ENCODE measurements at places on chromosomes 11 and 22.

- no peak for DNase-seq
Observed at GRCh38 chr11:82703796-82704195, 29.9 kb downstream of the FAM181B start.

- no peak for DNase-seq
Observed at GRCh38 chr11:2777871-2778629, 78.3 kb upstream of the KCNQ1OT1 start.

DNA sequence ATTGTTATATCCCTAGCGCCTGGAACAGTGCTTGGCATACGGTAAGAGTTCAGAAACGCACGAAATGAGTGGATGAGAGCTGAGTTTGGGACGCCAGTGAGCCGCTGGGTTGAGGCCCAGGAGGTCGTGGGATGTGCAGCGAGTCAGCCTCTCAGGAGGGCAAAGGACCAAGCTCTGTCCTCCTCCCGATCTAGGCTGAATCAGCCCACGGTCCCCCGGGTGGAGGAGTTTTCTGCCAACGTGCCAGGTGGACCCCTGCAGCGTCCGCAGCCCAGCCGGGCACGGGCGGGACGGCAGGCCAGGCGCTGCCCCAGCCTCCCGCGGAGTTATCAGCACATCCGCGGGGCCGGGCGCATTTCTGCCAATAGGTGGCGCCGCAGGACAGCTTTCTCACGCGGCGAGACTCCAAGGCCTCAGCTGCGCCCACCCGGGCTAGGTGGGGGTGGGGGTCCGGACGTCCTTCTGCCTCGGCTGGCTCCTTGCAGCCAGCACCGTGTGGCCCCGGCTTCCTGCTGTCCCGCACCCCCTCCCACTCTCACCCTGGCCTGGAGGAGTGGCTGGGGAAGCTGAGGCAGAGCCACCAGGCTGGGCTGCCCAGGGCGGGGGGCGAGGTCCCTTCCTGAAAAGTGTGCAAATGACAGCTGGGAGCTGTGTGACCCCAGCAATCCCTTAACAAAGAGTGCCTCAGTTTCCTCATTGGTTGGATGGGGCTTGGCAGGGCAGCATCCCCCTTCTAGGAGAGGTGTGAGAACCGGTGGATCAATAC is 2.2 kb upstream of the RPS19BP1 start:
- no peak for DNase-seq

DNA sequence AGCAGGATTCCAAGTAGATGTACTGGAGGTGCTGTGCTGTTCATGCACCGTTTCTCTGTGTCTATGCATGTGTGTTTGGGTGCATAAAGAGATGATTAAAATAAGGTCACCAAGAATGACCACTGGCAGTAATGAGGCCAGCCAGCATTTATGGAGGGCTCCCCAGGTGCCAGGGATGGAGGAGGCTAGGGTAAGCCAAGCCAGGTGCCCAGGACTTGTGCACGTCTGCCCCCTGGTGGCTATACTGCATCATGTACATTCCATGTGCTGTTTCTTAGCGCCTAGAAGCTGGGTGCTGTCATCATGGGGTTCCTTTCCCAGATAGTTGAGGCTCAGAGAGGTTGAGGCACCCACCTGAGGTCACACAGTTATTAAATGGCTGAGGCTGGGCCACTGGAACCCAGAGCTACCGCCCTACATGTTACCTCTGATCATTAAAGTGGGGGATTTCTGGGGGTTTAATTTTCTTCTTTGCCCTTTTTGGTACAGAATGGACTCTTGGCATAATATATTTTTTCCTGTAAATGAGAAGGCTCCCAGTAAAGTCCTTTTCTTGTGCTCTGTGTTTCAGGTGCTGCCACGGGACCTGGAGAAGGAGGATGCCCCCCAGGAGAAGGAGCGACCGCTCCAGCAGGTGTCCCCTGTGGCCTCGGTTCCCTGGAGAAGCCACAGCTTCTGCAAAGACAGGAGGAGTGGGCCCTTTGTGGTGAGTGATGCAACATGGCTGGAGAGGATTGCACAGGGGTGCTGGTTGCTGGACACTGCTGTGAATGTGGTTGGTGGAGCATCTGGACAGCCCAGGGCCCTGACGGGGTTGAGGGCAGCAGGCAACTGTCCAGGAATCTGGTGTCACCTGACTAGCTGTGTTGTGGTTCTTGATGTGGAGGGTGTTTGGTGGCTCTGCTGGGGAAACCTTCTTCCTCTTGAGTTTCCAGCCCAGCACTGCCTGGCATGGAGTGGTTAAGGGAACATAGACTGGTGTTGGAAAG is 96.4 kb downstream of the KIAA1671 start:
- no peak for DNase-seq

- no peak for DNase-seq
Observed at GRCh38 chr11:115525531-115526006, 21.4 kb upstream of the CADM1 start.

- DNase-seq = no peak
Observed at GRCh38 chr11:34357701-34358257, at the start of gene ABTB2. TSS of gene ABTB2 (minus strand) at chr11:34358010.

- DNase-seq = no peak
Observed at GRCh38 chr22:21926728-21927127, 25.9 kb downstream of the PPM1F start.

DNA sequence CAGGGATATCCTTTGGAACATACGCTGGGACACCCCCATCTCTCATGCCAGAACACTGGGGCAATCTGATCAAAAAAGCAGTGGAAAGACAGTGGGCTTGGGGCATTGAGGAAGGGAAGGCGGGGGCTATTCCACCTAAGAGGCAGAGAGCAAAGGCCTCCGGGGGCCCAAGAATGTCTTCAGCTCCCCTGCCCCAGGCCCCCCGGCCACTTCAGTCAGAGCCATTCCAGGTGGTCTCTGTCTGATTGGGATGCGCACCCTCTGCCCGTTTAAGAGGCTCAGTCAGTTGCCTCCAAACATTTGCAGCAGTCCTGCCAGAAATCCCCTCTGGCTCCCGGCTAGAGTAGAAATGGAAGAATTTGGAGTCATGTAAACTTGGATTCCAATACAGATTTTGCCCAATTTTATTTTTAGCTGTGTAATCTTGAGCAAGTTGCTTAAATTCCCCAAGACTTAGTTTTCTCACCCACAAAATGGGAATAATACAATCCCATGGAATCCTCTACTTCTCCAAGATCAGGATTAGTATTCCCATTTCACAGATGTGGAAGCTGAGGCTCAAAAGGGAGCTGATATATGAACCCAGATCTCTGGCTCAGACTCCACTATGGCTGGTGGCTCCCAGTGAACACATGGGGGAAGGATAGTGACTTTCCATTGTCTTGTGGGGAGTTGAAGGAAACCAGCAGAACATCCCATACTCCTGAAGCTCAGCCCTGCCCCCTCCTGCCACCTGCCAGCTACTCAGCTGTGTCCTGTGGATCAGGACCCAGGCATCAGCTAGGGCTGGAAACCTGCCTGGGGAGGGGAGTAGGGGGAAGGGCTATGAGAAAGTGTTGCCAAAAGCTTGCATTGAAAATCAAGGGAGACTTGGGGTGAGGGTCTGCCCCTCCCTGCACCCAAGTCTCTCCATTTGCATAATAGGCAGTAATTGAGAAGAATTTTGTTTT is 6.1 kb upstream of the WNT11 start:
- DNase-seq = no peak

All from epithelial cell of proximal tubule (primary cell).